Stimulated activated CD4-positive, alpha-beta T cell treated with anti-CD3 and anti-CD28 coated beads, Interleukin-1b, Interleukin-23, amount 100 ng/mL, for 24 hours (primary cell): ENCODE measurements at places on chromosomes 7 and 10.

DNA sequence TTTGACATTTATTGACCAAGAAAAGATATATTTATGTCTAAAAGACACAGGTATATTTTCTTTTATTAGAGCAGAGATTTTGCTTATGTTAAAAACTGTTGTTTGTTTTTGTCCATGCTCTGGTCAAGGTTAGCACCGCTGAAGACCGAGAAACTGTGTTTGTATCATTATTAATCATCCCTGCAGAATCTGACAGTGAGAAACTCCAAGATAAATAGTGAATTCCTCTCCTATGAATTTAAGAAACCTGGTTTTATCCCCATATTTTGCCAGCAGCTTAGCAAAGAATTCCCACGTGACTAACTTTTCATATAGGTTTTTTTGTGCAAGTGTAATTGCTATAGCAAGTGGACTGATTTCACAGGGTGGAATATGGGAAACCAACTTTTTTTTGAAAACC lies 77.6 kb downstream of the FRMD4A start:
- DNase-seq = no peak

GRCh38 chr7:156764016-156764669 lies 123.6 kb downstream of the RNF32 start:
- no peak for DNase-seq

GRCh38 chr7:116097365-116098009 lies 66.9 kb upstream of the TFEC start:
- DNase-seq = no peak

GRCh38 chr10:47013507-47014154 lies 102.4 kb downstream of the PTPN20 start:
- DNase-seq = no peak

GRCh38 chr10:60382946-60383681 lies 6.6 kb downstream of the ANK3 start:
- no peak for DNase-seq

DNA sequence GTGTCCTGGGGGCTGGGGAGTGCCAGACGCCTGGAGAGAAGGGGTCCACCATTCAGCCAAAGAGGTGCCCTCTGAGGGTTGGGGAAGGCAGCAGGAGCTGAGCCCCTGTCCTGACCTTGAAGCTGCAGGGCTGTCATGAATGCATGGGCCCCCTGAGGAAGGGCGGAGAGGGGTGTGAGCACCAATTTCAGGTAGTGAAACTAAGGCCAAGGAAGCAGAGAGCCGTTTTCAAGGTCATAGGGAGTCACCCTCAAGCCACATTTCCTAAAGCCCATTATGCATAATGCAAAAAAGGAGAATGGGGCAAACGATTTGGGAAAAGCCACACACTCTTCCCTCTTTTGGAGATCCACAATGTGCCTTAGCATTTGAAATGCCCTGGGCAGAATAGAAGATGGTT lies 37.2 kb downstream of the FIGNL1 start:
- DNase-seq = no peak

GRCh38 chr10:1448252-1448930 lies 288.9 kb downstream of the ADARB2 start:
- no peak for DNase-seq

DNA sequence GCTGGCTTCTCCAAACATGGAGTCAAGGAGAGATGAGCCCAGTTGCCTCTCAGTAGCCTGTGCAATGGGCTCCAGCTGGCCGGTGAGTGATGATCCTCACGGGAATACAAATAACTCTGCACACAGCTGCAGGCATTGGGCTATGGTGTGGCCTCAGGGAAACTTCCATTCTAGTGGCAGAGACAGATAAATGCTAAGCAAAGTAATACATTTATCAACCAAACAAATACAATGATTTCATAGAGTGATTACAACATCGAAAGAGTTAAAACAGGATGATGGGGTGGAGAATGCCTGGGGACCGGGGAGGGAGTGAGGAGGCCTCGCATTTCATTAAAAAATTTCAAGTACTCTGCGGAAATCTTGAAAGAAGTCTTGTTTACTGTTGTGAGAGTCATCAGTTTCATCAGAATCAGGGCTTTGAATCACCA lies 15.0 kb upstream of the AKR1B1 start:
- no peak for DNase-seq

DNA sequence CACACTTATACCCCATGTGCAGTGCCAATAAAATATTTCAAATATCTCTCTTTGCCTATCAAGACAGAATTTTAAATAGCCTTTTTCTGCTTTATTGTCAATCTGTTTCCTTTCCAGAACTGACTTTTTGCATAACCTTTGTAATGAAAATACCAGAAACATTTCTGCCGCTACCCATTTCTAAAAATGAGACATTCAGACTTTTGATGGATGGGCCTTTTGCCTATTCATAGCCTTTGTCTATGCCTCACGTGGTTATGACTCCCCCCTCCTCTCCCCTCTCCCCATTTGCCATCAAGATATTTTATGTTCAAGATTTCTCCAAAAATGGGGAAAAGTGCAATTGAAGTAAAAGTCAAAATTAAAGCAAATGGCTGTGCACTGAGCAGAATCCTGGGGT lies 5.9 kb downstream of the PPP1R17 start:
- no peak for DNase-seq

DNA sequence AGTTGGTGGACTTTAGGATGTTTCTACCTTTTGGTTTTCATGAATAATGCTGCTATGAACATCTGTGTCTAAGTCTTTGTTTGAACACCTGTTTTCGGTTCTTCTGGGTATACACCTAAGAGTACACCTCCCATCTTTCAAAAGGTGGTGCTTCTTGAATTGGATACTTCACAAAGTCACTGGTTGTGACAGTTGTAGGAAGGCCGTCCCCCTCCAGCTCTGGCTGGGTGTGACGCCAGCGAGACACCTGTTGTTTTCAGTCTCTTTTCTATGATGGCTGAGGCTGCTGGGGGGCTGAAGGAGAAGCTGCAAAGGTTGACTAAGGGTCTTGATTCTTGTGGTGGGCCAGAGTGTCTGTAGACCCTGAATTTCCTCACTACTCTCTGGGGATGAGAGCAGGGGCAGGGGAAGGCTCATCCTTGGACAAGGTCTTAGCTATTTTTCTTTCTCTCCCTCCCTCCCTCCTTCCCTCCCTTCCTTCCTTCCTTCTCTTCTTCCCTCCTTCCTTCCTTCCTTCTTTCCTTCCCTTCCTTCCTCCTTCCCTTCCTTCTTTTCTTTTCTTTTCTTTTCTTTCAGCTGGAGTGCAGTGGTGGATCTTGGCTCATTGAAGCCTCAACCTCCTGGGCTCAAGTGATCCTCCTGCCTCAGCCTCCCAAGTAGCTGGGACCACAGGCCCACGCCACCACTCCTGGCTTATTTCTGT lies 5.6 kb downstream of the NEURL1 start:
- no peak for DNase-seq

GRCh38 chr10:132810141-132810806 lies 24.3 kb upstream of the NKX6-2 start:
- no peak for DNase-seq

- no peak for DNase-seq
Observed at GRCh38 chr7:95264363-95264891, 59.9 kb downstream of the PON1 start.

GRCh38 chr10:31582365-31583052 lies 263.5 kb downstream of the ZEB1 start:
- DNase-seq = no peak

DNA sequence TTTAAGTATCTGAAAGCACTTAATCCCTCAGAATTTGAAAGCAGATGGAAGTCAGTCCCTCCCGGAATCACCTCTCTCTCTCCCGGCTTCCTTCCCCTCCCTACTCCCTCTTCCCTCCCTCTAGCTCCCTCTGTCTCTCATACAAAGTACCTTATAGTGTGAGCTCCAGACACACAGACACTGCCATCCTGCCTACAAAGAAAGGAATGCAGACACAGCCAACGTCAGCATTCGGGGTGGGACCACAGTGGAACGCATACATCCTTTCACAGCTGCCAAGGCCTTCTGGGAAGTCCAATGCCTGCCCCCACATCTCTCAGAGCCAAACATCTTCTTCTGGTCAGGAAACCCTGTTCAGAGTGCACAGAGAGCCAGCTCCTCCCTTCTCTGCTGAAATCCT lies 9.3 kb downstream of the NOD1 start:
- DNase-seq = no peak

DNA sequence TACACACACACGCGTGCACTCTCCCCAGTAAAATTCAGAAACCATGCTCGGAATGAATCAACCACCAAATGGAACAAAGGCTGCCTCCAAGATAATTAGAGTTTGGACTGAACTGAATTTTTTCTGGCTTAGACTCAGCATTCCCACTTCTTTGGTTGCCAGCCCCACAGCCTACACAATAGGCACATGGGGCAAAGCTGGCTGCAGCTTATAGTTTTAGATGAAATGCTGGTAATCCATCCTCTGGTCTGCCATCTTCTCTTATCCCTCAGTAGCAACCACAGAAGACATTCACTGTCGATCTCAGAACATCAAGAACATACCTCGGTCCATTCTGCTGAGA lies 44.2 kb downstream of the PDE1C start:
- no peak for DNase-seq

- DNase-seq = no peak
Observed at GRCh38 chr10:95291365-95292039, 699 bp upstream of the PDLIM1 start.

DNA sequence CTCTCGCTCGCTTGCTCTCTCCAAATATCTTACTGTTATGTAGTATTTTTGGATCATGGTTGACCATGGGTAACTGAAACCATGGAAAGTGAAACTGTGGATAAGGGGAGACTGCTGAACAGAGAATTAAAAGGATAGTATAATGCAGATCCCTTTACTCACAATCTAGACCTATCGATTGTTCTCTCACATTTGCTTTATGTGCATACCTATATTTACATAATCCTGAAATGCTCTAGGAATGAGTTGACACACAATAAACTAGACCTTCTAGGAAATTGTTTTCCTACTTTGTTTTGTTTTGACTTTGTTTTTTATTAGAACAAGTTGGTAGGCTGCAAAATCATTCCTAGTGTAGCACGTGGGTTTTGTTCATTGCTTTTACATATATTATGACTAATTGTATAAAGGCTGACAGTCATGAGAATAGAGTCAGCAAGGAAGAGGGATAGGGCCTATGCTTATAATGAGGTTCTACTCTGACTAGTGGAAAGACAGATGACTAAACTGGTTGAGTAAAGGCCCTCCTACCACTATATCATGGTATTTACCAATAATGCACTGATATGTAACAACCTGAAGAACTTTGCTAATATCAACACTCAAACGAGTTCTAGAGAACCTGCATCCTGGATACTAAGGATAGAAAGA lies 175.3 kb upstream of the TARP start:
- DNase-seq = no peak

DNA sequence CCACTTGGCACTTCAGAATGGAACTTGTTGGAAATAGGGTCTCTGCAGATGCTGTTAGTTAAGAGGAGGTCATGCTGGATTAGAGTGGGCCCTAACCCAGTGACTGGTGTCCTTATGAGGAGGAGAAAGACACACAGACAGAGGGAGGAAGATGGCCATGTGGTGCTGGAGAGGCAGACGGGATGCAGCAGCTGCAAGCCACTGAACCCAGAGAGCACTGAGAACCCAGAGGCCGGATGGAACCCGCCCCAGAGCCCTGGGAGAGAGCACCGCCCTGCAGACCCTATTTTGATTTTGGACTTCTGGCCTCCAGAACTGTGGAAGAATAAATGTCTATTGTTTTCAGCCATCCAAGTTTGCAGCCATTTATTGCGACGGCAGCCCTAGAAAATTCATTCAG lies 58.0 kb upstream of the EBF3 start:
- no peak for DNase-seq

GRCh38 chr10:65320236-65321026 lies 1605.4 kb upstream of the LRRTM3 start:
- DNase-seq = no peak
